Activated CD4-positive, alpha-beta T cell treated with anti-CD3 and anti-CD28 coated beads for 36 hours (primary cell): ENCODE measurements at places on chromosomes 1 and 21.

GRCh38 chr1:59696421-59697115, 118.2 kb upstream of the HOOK1 start:
- H3K27me3 ChIP-seq: no peaks in the 10 kb centered on the region
- no peaks in the 10 kb centered on the region for H3K36me3 ChIP-seq
- no peak for DNase-seq
- H3K4me1 ChIP-seq: peaks cover 21% of the 10 kb centered on the region

DNA sequence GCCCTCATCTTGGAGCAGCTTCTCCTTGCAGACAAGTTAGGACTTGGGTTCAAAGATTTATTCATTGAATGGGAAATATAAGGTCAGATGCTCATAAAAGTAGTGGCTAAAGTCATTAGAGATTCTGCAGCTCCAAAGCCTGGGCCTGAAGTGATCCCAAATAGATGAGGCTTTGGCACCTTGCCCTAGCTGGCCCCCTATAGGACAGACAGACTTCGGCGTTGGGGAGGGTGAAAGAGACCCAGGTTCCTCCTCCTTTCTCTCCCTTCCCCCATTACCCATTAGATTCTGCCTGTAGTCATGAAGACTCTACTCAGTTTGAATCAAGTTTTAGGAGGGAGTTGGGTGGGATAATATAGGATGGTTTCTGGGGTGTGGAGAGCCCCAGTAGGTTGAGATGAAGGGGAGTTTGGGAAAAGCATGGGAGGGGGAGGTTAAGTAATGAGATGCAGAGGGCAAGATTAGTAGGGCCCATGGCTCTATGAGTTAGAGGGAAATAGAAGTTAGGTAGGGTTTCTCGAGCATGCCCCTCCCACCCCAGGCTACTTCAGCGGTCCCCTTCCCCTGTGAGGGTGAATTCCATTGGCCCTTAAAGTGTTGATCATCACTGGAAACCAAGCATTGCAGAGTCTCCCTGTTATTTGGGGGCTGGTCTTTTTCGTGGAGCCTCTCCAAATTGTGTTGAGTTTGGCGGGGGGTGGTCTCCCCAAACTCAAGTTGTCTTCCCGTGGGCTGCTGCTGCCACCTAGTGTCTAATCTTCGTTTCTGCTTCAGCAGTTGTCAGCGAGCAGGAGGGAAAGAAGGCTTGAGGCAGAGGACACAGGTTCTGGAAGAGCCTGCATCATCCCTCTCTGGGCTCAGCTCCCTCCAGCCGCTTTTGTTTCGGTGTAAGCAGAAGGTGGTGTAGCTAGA, 2.1 kb upstream of the AHDC1 start:
- H3K4me3 ChIP-seq: no peak overlapping the region
- peaks cover 15% of the 10 kb centered on the region for H3K4me1 ChIP-seq
- peak; percentile 79 for DNase-seq
- peak overlapping the region; percentile 58 for H3K27ac ChIP-seq
- H3K27me3 ChIP-seq: no peaks in the 10 kb centered on the region

DNA sequence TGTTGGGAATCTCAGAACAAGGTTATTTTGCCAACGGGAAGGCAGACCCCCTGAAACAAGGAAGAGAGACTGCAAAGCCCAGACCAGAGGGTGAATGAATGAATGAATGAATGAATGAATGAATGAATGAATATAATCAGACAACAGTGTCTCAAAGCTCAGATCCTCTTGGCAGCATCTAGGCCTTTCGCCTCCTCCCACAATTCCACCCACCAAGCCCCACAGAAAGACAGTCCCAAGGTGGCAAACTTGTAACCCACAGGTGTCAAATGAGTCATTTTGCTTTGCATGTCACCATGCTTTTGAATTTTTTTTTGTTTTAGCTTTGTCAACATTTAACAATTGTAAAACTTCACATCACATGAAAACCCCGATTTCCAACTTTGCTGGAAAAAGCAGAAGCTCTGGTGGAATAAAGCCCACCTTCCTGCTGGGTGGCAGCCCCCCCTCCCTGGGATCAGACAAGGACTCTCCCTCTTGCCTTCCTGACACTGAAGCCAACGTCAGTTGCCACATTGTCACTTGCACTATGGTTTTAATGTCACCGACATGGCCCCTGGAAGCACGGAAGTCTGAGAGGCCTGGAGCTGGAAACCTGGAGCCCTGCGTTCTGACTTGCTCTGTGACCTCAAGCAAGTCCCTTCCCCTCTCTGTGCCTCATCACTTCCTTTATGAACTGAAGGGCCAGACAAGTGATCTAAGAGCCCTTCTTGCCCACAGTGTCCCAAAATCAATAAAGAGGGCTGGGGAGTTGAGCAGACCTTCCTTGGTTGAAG, 134.6 kb upstream of the RUNX3 start:
- H3K27me3 ChIP-seq: no peaks in the 10 kb centered on the region
- H3K4me3 ChIP-seq: no peak overlapping the region
- H3K4me1 ChIP-seq: peaks cover 18% of the 10 kb centered on the region
- peak; percentile 60 for DNase-seq

DNA sequence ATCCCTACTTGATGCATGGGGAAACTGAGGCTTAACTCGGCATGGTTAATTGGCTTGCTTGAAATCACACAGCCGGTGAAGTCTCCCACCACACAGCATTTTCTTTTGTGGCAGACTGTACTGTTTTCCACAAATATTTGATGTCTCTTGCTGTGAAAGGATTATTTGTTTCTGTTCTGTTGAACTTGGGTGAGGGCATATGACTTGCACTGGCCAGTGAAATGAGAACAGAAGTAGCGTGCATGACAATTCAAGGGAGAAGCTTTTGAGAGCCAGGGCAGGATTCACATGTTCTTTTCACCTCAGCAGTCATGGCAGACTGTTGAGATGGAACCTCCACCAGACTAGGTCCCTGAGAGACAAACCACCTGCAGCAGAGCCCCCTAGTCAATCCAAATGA, 11.7 kb upstream of the AK2 start:
- H3K36me3 ChIP-seq: no peaks in the 10 kb centered on the region
- H3K27ac ChIP-seq: peak overlapping the region; percentile 42
- peaks cover 5% of the 10 kb centered on the region for H3K27me3 ChIP-seq
- H3K4me3 ChIP-seq: no peak overlapping the region

GRCh38 chr1:109478806-109479205, 4.9 kb upstream of the ATXN7L2 start:
- peak; percentile 68 for DNase-seq
- no peaks in the 10 kb centered on the region for H3K36me3 ChIP-seq
- peaks cover 15% of the 10 kb centered on the region for H3K4me1 ChIP-seq
- no peak overlapping the region for H3K4me3 ChIP-seq

DNA sequence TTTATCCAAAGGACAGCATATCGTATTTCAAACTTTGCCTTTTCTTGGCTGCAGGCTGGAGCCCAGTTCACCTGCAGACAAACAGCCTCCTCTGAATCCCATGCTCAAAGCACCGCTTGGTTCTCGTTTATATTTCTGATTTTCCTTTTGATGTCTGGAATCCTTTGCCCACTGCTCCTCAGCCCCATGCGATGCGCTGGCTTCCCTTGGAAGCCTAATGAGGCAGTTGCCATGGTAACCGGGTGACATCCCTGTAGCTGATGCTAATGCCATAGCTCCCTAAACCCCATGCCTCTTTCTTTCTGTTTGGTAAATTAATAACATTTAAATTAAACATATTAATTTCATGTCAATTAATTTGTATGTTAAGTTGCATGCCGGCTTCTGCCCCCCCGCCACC, 327.1 kb downstream of the PRDM2 start:
- H3K4me3 ChIP-seq: no peak overlapping the region
- no peaks in the 10 kb centered on the region for H3K36me3 ChIP-seq
- H3K27me3 ChIP-seq: peaks cover 11% of the 10 kb centered on the region
- no peak for DNase-seq
- H3K27ac ChIP-seq: no peak overlapping the region

DNA sequence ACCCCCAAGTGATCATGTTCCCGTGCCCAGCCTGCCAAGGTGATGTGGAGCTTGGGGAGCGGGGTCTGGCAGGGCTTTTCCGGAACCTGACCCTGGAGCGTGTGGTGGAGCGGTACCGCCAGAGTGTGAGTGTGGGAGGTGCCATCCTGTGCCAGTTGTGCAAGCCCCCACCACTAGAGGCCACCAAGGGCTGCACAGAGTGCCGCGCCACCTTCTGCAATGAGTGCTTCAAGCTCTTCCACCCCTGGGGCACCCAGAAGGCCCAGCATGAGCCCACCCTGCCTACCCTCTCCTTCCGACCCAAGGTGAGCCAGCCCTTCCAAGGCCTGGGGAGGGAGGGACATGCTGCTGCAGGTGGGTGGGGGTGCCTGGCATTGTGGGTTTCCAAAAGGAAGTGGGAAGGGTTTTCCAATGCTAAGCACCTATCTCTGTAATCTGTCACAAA, 2.3 kb downstream of the TRIM46 start:
- peaks cover 48% of the 10 kb centered on the region for H3K4me1 ChIP-seq
- H3K27me3 ChIP-seq: no peaks in the 10 kb centered on the region
- H3K27ac ChIP-seq: no peak overlapping the region
- H3K4me3 ChIP-seq: peak overlapping the region; percentile 98

GRCh38 chr1:212507369-212507768, 74.6 kb downstream of the NENF start:
- no peak overlapping the region for H3K27ac ChIP-seq
- no peak for DNase-seq
- no peaks in the 10 kb centered on the region for H3K4me1 ChIP-seq
- no peak overlapping the region for H3K4me3 ChIP-seq

DNA sequence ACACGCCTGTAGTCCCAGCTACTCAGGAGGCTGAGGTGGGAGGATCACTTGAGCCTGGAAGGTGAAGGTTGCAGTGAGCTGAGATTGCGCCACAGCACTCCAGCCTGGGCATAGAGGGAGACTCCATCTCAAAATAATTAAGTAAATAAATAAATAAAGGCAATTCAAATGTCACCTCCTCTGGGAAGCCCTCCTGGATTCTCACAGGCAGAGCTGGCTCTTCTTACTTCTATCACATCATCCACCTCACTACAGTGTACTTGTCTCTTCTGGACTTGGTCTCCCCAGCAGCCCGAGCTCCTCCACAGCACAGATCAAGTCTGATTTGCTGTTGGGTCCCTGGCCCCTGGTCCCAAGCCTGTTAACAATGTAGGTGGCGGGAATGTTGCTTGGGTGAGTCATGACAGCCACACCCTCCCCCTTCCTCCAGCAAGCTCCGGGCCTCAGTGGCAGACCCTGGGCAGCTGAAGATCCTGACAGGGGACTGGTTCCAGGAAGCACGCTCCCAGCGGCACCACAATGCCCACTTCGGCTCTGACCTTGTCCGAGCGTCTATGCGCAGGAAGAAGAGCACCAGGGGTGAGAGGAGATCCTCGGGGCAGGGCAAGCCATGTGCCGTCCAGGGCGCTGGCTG, 5.3 kb downstream of the SYTL1 start:
- H3K36me3 ChIP-seq: peaks cover 4% of the 10 kb centered on the region
- no peaks in the 10 kb centered on the region for H3K27me3 ChIP-seq
- no peak for DNase-seq
- no peak overlapping the region for H3K27ac ChIP-seq

DNA sequence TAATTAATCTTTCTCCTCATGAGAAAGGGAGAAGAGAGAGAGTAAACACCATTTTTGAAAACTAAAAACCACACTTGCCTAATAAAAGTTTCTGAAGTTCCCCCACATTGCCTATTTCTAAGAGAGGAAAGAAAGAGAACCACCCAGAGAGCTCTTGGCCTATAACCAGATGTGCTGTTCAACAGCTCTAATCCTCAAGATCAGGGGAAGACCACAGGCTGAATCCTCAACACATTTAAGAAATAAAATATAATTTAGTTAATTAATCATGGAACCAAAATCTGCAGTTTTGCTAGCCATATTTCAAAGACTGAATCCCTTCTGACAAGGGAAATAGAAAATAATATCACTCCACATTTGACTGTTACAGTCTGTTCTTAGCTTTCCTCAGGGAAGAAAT, 11.9 kb downstream of the PRRX1 start:
- no peaks in the 10 kb centered on the region for H3K36me3 ChIP-seq
- peaks cover 41% of the 10 kb centered on the region for H3K27me3 ChIP-seq
- no peak overlapping the region for H3K4me3 ChIP-seq
- no peak overlapping the region for H3K27ac ChIP-seq
- H3K4me1 ChIP-seq: no peaks in the 10 kb centered on the region

DNA sequence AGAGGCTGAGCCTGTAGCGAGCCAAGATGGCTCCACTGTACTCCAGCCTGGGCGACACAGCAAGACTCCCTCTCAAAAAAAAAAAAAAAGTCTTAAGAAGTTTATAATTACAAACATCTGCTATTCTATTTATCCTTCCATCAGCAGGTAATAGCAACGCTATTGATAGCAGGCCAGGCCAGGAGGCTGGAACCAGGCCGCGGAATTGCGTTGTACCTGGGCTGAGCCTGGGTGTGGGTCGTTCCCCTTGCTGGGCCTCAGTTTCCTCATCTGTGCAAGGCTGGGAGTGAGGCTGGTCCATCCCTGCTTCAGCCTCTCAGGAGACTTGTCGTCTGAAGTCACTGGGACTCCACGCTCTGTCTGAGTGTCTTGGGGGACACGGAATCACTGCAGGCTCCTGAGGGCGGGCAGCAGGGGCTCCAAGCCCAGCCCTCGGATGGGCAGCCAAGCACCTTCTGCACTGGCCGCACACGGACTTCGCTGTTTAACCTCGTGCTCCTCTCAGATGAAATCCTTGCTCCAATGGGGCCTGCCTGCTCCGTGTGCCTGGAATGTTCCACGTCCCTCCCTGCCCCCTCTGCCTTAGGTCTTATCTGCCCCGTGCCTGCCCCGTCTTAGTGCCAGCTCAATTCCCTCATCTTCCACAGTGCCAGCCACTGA, 103.9 kb upstream of the C1orf174 start:
- H3K27me3 ChIP-seq: peaks cover 2% of the 10 kb centered on the region
- no peak overlapping the region for H3K27ac ChIP-seq
- H3K4me1 ChIP-seq: no peaks in the 10 kb centered on the region
- no peak for DNase-seq

DNA sequence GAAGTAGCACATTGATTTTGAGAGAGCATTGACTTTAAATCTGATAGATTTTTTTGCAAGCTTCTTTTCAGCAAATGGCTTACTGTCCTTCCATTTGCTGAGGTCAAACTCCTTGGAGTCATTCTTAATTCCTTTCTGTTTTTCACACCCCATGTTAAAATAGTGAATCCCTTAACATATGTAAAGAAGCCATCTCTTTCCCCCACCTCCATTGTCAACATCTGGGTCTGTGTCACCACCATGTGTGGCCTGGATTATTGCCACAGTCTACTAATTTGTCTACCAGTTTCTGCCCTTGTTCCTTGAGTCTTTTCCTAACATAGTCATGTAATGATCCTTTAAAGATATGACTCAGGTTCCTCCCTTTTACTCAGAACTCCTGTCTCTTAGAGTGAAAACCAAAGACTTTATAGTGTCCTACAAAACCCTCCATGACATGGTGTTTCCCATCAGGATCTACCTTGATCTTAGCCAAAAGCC, 104.7 kb downstream of the ST6GALNAC3 start:
- H3K4me3 ChIP-seq: no peak overlapping the region
- H3K4me1 ChIP-seq: peaks cover 15% of the 10 kb centered on the region
- no peak for DNase-seq
- no peaks in the 10 kb centered on the region for H3K27me3 ChIP-seq

- H3K27me3 ChIP-seq: peaks cover 5% of the 10 kb centered on the region
- H3K36me3 ChIP-seq: no peaks in the 10 kb centered on the region
These were observed 102.3 kb downstream of the TMEM53 start for GRCh38 chr1:44571712-44572571.
